ENCODE measurements at places on chromosomes 16 and 17. TPM values are rescaled to one million over a fixed set of nuclear protein-coding genes. Genes with fewer than 3 reads are reported as not detected.

Gene SLC4A1
- not detected for total RNA-seq

Gene KRTAP2-2
- total RNA-seq, result not detected

Gene GPR179
- total RNA-seq, result 0.08 TPM

Gene TBC1D3H
- not detected for total RNA-seq

Gene DPEP3
- total RNA-seq, result not detected

Gene MC1R
- total RNA-seq, result 3.6 TPM

Gene ZNF19
- total RNA-seq, result 2.8 TPM

Gene RTN4RL1
- 0.35 TPM for total RNA-seq

Gene MT3
- 1.8 TPM for total RNA-seq

Gene CNGB1
- not detected for total RNA-seq

Gene STH
- not detected for total RNA-seq

Gene TNFRSF17
- not detected for total RNA-seq

Gene ASPA
- not detected for total RNA-seq

Gene AARS1
- total RNA-seq, result 128 TPM

Gene PRCD
- not detected for total RNA-seq

Gene DNAAF1
- total RNA-seq, result not detected

Gene SLC2A4
- not detected for total RNA-seq

Gene WNK4
- total RNA-seq, result 0.20 TPM

Gene TMEM231
- total RNA-seq, result 1.9 TPM

Gene EVI2B
- total RNA-seq, result 109 TPM

Gene CA5A
- not detected for total RNA-seq

Gene ICAM2
- total RNA-seq, result 122 TPM

Gene CRHR1
- not detected for total RNA-seq

Gene C16orf74
- 0.33 TPM for total RNA-seq

Gene KCNAB3
- total RNA-seq, result 8.4 TPM

Gene TANC2
- 10.6 TPM for total RNA-seq

Gene CDH5
- total RNA-seq, result not detected

Gene CCL13
- not detected for total RNA-seq

Data from activated CD4-positive, alpha-beta memory T cell treated with anti-CD3 and anti-CD28 coated beads, Interleukin-2, amount 10 ng/mL, durations not matched to agents 7 days and 5 days (primary cell).